ENCODE measurements at places on chromosomes 12 and 14.

DNA sequence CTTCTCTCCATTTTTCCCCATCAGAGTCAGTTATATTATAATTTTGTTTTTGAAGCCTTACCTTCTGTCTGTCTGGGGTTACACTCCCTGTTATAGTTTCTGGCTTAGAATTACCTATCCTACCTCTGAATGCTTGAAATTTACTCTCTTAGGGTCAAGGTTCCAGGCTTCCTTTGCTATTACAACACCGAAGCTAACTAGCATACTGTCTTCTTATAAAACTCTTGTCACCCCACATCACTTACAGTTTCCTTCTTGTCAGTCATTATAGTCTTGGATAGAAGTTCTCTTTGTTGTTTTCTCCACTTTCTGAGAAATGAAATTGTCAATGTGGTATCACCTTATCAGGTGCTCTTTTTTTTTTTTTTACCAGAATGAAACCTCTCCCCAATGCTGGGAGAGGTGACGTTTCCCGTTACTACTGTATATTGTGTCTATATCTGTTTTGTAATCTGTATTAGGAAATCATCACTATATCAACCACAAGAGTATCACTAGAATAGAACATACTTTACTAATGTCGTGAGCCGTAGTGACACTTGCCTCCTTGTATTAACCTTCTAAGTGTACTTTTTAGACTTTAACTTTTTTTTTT is 69.2 kb upstream of the PSMA6 start:
- no peak for DNase-seq

DNA sequence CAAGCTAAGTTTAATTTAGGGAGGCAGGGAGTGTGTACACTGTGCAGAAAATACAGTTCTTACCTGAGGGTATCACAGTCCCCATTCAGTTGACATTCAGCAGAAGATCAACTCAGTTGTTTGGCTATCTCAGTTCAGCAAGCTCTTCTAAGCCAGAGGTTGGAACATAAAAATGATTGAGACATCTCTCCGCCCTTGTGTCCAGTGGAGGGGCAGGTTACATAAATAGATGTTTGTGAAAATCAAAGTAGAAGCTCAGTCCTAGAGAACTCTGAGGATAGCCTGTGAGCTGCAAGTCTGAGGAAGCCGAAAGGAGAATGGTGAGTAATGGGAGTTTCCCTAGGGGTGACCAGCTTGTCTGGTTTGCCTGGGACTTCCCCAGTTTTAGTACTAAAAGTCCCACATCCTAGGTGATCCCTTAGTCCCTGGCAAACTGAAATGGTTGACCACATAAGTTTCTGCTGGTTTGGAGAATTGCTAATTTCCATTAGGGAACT is 251.4 kb upstream of the ATP2B1 start:
- peak; percentile 14 for DNase-seq

DNA sequence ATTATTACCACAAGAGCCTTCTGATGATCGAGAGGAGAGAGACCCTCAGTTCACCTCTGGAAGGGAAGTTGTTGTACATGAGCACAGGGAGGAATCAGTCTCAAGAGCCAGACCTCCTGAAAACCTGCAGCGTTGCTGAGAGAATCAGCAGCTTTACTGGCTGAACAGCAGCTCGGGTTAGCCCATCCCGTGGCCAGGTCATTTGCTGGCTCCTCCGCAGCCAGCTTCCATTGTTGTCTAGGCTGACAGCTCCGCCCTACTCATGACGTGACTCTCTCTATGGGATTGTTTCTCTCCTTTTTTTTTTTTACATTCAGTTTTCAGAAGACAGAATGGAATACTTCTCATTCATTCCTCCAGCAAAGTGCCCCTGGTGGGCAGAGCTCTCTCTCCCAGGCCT is 69.9 kb downstream of the TGFB3 start:
- no peak for DNase-seq

DNA sequence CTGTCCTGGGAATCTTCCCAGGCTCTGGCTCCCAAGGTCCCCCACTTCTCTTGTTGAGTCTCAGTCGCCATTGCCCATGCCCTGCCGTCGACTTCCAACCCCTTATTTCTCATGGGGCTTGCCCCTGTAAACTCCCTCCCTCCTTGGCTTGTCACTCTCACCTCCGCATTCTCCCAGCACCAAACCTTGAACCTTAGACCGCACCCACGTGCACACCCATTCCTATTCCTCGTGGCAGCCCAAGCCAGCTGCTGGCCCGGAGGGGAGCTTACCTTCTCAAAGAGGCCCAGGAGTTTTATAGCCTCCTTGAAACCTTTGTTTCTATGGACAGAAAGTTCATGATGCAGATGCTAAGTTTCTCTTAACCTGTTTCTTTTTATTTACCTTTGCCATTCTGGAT is 4.6 kb downstream of the JDP2 start:
- no peak for DNase-seq

DNA sequence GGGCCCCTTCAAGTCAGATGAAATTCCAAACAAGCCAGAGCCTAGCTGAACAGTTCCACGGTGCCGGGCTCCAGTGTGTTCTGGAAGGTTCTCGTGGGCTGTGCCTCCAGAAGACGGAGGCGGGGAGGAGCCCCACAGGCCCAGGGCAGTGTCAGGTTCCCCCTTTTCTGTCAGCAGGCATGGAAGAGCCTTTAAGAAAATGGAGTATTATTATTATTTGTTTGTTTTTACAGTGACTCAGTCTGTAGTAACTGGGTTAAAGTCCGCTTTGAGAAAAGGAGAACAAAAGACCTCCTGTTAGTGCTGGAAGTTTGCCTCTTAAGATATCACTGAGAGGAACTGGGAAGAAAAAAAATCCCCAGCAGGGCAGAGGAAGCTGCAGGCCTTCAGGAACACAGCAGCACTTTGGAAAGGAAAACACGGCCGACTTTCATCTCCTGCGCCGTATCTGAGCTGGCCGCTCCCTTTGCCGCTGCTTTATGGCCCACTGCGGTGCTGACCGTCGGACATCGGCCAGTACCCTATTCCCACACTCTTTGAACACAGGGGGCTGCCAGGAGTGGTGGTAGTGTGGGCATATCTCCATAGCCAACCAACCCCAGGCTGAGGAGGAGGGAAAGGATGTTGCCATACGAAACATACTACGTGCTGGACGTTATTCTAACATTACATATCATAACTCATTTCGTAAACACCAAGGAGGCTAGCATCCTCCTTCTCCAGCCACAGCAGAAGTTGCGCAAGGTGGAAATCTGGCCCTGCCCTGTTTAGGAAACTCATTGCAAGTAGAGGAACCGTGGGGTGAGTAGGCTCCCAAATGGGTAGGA is 194.0 kb downstream of the ZFP36L1 start:
- DNase-seq = no peak

DNA sequence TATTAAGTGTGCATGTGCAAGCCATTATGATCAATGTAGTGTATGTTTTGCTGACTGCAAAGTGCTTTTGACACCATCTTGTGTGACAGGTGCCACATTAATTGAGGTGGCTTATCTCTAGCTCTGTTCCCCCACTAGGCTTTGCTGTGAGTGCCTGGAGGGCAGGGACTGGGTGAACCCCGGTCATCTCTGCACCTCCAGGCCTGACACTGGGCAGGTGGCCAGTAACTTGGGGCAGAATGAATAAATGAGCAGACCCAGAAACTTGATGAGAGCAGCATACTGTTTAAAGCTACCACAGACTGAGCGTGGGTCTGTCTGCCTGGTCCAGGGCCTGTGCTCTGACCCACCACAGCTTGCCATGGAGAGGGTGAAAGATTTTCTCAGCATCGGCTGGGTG is 151.6 kb downstream of the CALM1 start:
- DNase-seq = no peak

DNA sequence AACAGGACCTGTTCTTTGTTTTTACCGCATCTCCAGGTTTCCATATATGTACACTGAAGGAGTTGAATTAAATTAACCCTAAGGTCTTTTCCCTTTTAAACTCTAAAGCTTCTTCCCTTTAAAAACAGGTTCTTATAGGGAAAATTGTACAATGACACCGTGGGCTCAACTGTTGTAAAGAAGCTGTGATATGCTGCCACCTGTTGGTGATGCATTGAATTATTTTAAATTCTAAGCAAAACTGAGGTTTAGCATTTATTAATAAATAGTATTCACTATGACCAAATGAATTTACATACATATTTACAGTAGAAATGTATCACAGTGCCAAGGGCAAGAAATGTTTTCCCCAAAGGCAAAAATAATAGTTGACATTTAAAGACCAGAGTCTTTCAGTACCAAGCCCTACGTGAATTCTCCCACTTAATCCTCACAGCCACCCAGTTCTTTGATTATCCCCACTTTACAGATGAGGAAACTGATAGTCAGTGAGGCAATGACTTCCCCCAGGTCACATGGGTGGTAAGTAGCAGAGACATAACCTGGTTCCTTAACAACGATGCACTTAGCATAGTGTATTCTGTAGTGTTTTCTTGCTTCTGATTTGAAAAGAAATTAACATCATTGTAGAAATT is 35.7 kb upstream of the TMEM263 start:
- no peak for DNase-seq

DNA sequence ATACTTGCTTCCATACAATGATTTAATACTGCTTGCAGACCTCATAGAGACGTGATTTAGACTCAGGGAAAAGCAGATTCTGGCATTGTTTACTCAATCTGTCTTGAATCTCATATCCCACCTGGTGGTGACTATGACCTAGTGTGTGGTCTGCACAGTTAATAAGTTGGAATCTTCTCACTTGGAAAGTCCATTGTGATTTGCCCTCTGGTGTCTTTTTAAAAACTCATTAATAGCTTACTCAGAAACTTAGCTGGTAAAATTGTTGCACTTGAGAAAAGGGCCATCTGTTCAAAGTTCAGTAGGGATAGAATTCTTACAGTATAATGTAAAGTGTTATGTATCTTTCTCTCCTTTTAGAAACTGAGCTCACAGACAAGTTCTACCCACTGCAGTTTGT is 106.0 kb downstream of the PELI2 start:
- no peak for DNase-seq

DNA sequence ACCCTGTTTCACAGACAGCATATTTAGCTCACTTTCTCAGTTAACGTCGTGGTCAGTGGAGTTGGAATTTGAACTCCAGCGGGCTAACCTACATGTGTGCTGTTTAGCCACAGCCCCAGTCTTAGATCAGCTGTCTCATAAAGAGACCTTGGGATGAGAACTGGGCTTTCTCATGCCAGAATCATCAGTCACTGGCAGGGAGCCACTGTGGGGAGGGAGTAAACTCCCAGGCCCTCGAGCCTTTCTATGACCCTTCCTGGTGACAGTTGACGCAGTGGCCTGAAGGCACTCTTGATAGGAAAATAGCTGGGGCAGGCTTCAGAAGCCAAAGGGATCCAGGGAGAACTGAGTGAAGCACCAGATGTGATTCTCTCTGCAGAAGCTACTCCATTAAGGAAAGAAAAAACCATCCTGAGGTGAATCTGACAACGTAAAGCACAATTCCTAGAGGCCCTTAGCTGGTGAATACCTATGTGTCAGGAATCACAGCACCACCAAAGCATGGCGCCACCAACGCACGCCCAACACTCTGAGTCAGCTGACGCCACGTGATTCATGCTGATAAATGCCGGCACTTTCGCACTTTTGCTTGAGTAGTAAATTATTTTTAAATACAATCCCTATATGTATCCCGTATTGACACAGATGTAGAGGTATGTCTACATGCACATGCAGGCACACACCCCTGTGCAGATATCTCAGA is 279.6 kb upstream of the TMEM132C start:
- DNase-seq = no peak

- DNase-seq = peak; percentile 17
Observed at GRCh38 chr12:104569346-104570173, 112.8 kb downstream of the CHST11 start.

DNA sequence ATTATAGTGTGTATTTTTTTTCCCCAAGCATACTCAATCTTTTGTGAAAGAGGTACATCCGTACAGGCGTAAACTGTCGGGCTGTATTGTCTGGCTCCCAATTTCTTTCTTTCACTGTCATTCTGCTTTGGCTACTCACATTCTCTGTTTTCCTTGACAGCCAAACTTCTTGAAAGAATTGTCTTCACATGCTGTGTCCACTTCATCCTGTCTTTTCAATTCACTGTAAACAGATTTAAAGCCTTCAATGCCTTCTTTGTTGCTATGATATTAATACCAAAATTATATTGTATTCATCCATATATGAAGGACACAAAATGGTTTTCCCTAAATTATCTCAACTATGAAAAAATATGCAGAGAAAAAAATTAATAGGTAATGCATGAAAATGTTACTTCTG is 6.0 kb upstream of the ATP23 start:
- no peak for DNase-seq

DNA sequence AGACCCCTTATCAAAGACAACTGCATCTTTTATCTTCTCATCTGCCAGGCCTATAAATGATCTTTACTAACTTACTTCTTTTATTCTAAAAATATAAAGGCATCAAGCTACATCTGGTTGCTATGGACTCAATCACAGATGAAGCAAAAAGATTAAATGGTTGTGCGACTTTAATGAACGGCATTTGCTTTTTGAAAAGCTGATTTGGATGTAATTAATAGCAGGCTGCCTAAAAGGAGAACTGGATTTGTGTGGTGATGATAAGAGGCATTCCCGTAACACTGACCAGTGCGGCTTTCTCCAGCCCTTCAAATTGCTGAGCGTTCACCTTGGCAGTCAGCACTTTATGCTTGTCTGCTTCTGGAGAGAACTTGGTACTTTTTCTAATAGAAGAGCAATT is 103.8 kb downstream of the ARMH4 start:
- DNase-seq = no peak

DNA sequence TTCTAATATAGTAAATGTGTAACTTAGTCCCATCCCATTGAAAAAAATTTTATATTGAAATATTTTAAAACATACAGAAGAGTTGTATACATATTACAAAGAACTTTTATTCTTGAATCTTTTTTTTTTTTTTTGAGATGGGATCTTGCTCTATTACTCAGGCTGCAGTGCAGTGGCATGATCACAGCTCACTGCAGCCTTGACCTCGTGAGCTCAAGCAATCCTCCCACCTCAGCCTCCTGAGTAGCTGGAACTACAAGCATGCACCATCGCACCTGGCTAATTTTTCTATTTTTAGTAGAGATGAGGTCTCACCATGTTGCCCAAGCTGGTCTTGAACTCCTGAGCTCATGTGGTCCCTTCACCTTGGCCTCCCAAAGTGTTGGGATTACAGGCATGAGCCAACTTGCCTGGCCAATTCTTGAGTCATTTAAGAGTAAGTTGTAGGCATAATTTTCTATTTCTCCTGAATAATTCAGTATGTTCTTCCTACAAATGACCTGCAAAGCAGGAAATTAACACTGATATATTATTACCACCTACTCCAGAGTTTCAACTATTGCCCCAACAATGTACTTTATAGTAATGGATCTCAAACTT is 153.0 kb upstream of the BMP4 start:
- DNase-seq = no peak

Measured in stimulated activated naive CD4-positive, alpha-beta T cell treated with Interleukin-2 at 50 U/mL for 16 hours (primary cell).